ENCODE measurements at places on chromosomes 2 and 18.

- DNase-seq, result no peak
Measured at GRCh38 chr2:29615841-29616240, 305.5 kb downstream of the ALK start.

GRCh38 chr2:15557887-15558311 lies 3.2 kb downstream of the NBAS start:
- no peak for DNase-seq

GRCh38 chr2:62319070-62319469 lies 123.2 kb downstream of the B3GNT2 start:
- DNase-seq, result no peak

DNA sequence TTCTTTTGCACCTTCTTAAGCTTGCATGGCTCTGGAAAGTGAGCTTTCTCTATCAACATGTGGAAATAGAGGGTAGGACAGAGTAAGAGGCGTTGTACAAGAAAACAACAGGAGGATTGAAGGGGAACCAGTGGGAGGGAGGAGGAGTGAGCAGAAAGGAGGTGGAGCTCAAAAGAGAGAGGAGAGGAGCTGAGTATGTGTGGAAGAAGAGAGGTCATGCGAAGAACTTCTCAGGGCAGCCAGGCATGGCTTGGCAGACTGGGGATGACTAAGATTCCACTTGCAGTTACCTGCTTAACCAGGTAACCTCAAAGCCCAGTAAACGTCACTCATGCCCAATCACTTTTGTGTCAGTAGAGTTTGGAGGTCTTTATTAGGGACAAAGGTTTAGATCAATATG lies 105.1 kb downstream of the BCL2L11 start:
- DNase-seq, result no peak

DNA sequence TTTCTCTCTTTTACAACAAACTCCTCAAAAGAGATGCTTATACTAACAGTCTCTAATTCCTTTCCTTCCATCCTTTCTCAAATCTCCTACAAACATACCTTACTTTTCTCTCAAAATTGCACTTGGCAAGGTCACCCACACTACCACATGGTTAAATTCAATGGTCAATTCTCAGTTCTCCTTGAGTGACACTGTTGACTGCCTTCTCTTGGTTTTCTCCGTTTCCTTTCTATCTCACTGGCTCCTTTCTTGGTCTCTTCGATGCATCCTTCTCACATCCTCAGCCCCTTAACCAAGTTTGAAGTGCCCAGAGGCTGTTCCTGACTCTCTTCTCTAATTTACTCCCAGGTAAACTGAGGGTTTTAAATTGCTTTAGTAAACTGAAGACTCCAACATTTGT lies 12.5 kb downstream of the C1D start:
- no peak for DNase-seq

DNA sequence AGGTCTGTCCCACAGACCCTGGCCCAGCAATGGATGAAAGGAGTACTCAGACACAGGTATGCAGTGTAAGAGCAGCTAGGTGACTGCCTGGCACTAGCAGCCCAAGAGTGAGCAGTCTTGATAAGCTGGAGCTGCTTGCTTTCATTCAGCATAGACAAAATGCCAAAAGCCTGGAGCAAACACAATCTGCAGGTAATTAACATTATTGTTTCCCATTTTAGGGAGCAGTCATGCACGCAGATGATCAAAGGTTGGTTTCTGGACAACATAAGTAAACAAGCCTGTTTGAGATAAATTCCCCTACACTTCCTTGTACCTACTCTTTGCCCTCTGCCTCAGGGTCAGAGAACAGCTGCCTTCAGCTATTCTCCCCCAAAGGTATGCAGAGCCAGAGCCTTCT lies 73.7 kb upstream of the MSTN start:
- DNase-seq, result no peak

- DNase-seq, result no peak
Measured at GRCh38 chr18:49020621-49021021, 69.9 kb upstream of the SMAD7 start.

GRCh38 chr2:177171418-177171865 lies 41.2 kb upstream of the HNRNPA3 start:
- no peak for DNase-seq

DNA sequence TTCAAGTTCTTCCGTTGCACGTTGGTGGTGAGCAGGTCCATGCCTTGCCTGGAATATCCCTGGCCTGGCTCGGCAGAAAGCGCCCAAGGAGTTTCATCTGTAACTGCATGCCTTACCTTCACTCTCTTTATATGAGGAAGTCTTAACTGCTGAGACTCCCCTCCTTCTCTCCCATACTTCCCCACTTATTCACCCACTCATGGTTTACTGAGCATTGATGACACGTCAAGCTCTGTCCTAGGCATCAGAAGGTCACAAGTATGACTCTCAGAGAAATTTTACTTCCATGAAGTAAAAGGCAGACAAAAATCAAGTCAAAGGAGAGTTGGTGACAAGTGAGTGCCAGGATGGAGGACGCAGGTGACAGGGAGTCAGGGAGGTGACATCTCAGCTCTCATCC lies 68.2 kb downstream of the TBC1D8 start:
- DNase-seq, result no peak

DNA sequence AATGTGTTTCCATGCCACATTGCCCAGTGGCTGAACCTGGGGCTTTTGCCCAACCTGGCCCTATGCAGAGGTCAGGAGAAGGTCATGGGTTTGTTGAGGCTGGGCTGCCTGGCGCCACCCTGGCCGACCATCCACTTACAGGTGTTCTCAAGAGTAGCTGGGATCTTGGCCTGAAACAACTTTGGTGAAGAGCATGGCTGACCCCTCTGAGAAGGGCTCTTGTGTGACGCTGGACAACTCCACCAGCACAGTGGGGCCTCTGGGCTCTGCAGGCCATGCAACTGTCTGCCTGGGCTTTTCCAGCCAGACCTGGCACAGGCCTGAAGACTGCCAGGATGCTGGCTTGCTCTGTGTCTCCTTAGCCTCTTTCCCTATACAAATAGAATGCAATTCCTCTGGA lies 76.4 kb upstream of the ZNG1B start:
- no peak for DNase-seq

DNA sequence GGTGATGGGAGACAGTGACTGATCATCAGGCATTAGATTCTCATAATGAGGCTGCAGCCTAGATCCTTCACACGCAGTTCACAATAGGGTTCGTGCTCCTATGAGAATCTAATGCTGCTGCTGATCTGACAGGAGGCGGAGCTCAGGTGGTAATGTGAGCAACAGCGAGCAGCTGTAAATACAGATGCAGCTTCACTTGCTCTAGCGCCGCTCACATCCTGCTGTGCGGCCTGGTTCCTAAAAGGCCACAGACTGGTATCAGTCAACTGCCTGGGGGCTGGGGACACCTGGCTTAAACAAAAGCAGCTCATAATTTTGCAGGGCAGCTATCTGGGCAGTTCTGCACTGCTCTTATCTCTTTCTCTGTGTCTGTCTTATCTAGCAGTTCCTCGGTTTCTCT lies 20.4 kb upstream of the CD226 start:
- no peak for DNase-seq

- no peak for DNase-seq
Measured at GRCh38 chr18:42891705-42892104, 223.8 kb downstream of the RIT2 start.

DNA sequence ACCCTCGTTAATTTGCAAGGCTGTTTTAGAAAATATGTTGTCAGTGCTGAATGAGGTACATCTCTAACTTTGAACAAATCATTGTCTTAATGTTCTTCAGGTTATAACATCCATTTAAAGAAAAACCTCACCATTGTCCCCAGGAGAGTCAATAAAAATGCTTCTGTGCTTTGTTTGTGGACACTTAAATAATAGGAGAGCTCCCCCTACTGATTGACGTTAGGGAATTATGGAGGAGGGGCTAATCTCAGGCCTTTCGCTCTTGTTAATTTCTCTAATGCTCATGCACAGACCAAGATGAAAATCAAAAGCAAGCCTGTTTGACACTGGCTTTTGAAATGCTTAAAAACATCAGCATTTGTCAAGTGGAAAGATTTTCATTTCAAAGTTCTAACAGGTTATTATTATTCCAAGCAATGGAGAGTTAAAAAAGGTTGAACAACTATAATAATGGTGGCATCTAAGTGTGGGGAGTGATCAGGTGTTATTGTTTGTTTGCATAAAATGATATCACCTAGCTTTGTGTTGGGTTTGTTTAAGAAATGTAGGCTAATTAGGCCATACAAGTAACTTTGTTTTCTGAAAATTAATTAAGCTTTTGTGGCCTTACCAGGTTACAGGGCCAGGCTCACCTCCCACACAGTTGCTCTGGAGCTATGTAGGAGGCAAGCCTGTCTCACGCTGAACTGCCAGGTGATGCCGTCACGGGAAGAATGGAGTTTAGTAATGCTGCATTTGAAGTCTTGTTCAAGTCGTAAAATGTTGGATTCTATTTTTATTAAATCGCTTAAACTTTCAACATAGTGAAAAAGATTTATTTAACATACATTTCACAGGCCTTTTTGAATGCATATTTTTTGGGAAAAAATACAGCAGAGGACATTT lies 51.7 kb upstream of the SMIM21 start:
- DNase-seq, result no peak

GRCh38 chr18:32805354-32805753 lies 32.5 kb upstream of the KLHL14 start:
- no peak for DNase-seq

DNA sequence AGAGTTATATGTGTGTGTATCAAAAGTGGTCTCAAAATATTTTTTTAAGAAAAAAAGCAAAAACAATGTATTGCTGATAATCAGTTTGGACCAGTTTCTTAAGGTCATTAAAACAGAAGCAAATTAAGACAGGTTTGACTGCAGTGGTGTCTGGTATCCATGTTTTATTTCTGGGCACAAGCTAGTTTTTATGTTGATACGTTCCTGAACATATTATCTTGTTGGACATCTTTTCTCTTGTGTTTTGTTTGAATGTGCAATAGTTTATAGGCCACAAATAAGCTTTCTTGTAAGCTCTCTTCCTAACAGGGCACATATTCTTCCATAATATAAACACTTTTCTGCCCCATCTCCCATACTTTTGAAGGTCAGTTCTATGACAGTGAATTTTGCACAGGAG lies 74.6 kb upstream of the FAM117B start:
- DNase-seq, result no peak

- no peak for DNase-seq
Measured at GRCh38 chr18:44680273-44681075, at the start of gene SETBP1. TSS of gene SETBP1 (plus strand) at chr18:44680888. CDS start at chr18:44701347, 20,459 bp downstream.

DNA sequence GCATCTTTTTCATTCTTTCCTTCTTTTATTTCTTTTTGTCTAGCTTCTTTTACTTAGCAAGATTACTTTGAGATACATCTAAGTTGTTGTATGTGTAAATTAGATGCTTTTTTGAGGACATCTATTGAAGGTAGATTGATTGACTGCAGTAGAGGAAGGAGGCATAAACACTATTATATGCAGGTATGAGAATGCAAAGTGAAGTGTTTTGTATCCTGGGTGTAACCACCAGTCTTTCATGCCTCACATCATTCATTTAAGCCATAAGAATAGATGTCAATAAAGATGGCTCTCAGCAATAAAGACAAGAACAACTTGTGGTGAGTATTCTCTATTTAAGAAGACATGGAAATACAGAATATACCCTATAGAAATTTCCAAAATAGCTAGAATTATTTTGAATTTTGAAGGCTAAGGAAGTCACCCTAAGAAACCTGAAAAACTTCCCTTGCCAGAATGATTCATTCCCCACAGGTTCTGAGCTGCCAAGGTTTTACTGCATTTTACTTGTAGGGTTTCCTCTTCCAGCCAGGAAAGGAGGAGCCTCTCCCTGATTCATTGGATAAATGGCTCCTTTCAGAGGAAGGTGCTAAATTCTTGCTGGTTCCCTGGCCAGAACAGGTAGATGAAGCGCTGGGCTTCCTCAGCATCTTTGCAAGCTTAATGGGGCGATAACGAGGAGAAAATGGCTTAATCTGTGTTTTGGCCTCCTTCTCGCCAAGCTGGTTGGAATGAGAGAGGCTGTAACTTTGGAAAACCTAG lies 279.8 kb upstream of the SLC14A2 start:
- no peak for DNase-seq

- no peak for DNase-seq
Measured at GRCh38 chr2:118128826-118129225, 40.6 kb downstream of the INSIG2 start.

DNA sequence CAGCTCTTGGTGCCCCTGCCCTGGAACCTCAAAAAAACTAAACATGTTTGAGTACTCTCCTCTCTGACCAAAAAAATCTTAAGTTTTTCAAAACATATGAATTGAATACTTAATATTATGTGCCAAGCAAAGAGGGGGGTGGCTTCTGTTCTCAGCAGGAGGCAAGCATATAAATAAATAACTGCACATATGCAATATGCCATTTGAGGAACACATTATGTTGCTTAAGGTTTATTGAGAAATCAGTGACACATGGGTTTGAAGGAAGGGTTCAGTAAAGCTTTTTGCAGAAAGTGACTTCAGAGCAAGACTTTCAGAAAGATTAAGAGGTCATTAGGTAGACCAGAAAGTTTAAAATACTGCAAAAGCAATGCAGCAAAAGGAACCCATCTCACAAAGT lies 429.2 kb downstream of the TDRD15 start:
- DNase-seq, result no peak

- no peak for DNase-seq
Measured at GRCh38 chr2:197904446-197904845, 100.1 kb downstream of the PLCL1 start.

DNA sequence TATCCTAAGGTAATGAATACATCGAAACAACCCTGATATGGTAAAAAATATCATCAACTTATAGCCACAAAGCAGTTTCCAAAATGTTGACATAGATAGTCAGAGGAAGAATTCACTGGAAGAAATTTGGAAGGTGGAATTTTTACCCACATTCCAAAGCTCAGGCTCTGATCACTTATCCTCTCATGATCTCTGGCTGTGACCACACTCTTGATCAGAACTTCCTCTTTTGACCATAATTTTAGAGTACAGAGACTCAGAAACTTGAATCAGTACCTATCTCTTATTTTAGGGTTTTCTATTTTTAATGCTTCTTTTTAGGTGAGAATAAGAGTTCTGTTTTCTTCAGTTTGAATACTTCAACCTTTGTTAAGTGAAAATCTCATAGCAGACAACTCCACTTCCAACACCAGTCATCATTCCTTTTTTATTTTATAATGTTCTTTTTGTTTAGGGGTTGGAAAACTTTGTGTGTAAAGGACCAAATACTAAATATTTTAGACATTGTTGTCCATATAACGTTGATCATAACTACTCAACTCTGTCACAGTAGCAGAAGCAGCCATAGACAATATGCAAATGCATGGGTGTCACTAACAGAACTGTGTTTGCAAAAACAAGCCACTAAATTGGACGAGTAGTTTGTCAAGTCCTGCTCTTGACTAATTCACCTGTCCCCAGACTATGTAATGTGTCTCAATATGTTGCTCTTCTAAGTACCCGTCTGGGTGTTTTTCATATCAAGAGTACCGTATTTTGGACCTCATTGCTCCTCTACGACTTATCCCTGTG lies 891.6 kb upstream of the CRIM1 start:
- DNase-seq, result no peak

DNA sequence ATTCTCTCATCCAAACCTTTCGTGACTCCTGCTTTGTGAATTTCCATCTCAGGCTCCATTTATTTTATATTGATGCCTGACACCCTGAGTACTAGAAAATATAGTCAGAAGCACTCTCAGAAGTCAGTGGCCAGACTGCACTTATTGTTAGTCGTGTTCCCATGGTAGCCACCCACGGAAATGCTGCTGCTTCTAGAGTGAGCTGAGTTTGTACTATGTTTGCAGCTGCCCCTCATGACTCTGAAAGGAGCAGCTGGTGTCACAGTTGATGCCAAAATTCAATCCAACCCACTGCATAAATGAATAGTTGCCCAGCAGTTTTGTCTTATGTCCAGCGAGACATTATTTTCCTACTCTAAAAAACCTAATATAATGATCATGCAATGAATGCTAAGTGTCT lies 265.2 kb upstream of the SPHKAP start:
- no peak for DNase-seq

GRCh38 chr2:11802782-11803191 lies 56.4 kb downstream of the LPIN1 start:
- no peak for DNase-seq

Data from T-cell (primary cell).